ENCODE measurements at places on chromosomes 5 and 9.

- no peak for DNase-seq
Observed at GRCh38 chr5:159053216-159053615, 46.5 kb downstream of the EBF1 start.

- no peak for DNase-seq
Observed at GRCh38 chr5:128836571-128836970, 128.7 kb upstream of the SLC27A6 start.

DNA sequence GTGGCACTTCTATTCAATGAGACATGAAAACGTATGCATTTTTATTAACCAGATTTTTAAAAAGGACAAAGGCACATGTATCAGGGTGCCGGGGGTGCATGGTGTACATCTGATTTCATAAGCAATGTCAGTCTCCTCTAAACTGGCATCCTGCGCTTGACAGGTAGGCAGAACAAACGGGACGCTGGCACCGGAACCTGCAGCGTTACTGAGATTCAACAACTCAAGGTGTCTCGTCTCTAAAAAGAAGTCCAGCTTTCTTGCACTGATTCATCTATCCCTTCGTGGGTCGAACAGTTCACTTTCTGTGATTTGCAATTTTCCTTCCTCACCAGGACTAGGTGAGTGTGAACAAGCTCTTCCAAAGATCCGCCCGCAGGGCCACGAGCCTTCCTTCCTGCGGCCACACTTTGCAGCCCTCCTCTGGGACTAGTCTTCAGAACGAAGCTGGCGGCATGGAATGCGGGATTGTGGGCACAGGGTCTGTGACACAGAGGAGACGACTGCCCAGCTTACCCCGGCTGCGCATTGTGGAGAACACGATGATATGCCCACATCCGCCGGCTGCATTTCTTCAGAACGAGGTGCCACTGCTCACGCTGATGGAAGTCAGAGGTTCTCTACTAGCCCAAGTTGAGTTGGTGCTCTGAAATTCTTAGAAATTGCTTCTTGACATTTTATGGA is 7.2 kb downstream of the SLC6A3 start:
- no peak for DNase-seq

- DNase-seq = no peak
Observed at GRCh38 chr9:18668944-18669343, 195.0 kb downstream of the ADAMTSL1 start.

DNA sequence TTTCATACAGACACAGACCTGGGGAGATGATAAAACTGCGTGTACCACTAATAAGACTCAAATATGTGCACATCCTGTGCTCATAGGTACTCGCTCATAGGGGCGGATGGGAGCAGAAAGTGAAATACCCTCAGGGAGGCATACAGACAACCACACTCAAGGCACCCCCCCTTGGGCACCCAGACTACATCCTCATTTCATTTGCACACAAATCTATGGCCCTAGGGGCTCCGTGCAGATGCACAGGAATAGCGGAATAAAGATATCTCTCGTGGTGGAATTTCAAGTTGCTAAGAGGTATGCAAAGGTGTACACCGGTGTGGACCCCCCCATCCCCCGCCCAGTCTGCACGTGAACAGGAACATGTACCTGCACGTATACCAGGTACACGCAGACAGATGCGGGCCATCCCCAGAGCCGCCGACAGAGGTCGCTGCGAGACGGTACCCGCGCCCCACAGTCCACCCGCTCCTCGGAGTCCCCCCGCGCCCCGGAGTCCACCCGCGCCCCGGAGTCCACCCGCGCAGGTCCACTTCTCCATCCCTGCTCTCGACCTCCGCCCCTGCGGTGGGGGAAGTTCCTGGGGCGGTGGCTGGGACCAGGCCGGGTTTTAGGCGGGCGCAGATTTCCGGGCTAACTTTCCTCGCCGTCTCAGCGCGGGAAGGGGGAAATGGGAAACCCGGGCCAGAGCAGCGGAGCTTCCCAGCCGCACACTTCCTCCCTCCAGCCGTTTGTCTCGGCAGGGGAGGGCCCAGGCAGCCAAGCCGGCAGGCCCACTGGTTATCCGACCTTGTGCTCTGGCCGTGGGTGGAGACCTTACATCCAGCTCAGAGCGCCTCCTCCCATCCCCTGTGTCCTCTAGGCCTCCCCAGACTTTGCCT is 1.0 kb upstream of the IL12B start:
- no peak for DNase-seq

DNA sequence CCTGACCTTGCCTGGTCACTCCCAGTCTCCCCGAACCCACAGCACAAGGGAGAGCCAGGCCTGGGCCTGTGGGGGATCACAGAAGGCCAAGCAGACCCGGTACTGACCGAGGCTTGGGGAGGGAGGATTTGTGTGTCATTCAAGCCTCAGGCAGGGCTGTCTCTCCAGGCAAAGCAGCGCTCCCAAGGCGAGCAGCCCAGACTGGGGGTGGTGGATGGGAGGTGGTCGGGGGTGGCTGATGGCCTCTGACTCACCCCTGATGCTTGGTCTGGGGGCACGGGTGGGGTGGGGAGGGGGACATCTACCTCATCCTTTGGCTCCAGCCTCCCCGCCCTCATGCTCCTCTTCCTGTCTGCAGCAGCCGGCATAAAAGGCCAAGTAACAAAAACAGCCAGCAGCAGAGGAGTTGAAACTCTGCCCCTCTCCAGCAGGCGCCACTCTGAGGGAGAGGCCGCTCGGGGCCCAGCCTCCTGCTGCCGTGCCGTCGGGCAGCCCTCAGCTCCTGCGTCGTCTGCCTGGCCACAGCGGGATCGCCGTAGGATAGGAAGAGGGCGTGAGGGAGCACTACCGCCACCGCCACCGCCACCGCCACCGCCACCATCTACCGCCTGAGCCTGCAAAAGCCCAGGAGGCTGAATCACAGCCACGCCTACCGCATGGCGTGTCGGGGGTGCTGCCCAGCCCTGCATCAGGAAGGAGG is 166.0 kb downstream of the OLFM1 start:
- DNase-seq = no peak

DNA sequence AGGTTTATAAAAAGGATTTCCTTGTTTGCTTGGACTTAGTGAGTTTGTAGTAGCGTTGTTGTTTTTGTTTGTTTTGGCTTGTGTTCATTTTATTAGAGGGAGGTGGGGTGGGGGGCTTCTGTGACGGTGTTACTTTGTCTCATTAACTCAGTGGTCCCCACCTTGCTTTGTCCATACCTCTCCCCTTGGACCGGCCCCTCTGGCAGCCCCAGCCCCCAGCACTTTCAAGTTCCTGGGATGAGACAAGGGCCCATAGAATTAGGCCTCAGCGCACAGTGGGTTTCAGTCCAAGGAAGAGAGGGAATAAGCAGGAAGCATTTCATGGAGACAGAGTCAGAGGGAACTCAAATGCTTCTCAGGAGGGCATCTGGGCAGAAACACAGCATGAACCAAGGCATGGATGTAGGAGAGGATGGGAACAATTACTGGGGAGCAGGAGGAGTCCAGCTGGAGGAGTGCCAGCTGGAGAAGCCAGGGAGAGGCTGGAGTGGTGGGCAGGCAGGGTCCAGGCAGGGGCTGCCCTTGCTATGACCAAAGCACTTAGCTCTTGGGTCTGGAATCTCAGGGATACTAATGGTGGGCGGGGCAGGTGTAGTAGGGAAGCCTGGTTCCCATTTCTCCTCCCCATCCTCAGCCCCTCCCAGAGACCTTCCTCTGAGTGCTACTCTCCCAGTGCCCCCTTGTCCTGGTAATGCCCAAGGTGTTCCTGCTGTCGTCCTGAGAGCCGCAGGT is 23.5 kb upstream of the ENHO start:
- no peak for DNase-seq

GRCh38 chr9:120724757-120725400 is 10.6 kb upstream of the MEGF9 start:
- DNase-seq = no peak

DNA sequence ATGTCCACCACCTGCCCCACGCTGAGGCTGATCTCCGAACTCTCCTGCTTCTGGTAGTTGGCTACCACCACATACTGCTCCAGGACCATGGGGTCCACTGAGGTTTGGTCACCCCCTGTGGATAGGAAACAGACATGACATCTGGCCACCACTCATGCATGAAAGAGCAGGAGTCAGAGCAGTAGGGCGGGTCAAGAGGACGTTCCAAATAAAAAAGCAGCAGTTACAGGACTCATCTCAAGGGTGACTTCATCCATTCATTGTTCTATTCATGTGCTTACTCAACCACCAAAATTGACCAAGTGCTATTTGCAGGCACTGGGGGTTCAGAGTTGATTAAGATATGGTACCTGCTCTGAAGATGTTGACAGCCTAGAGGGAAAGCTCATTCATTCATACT is 79.2 kb upstream of the UBTD2 start:
- no peak for DNase-seq

DNA sequence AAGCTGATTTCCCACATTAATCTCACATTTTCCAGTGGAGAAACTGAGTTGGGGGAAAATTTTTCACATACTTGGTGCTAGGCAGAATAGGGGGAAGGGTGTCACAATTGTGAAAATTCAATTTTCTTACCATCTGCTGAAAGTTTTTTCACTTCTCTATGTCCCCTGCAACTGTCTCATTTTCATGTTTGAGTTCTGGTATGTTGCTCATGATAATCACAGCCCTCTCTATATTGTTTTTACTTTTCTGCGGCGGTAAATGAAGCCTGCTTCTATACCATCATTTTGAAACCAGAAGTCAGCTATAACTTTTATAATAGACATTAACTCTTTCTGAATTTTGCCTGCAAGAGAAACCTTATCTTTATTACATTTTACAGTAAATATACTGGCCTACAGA is 1664.5 kb downstream of the EFNA5 start:
- no peak for DNase-seq

- DNase-seq = no peak
Observed at GRCh38 chr9:117088140-117088539, 326.7 kb downstream of the ASTN2 start.

DNA sequence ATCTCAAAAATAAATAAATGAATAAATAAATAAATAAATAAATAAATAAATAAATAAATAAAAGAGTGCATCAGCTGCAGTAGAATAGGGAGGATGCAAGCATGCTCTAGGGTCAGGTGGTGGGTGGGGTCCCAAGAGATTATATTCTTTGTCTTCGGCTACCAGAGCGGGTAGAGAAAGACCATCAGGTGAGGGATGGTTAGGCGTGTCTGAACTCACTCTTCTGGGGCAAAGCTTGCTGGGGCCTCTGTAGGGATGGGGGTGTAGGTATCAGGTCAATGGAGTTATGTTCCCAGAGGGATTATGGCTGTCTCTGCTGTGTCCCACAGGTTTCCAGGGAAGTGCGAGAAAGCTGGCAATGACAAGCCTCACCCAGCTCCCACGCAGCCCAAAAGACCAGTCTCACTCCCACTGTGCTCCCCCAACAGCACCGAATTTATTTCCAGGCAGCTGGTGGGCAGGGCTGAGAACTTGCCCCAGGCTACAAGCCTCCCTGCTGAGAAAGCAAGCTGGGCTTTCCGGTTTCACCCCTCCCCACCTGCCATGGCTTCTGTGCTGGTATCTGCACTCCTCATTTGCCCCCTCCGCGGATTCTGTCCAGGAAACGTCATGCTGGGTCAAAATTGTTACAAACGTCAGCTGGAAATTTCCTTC is 180.8 kb downstream of the LURAP1L start:
- DNase-seq = no peak

- no peak for DNase-seq
Observed at GRCh38 chr5:177553671-177554429, 513 bp downstream of the FAM193B start.

GRCh38 chr9:126528111-126528510 is 85.6 kb upstream of the LMX1B start:
- no peak for DNase-seq

DNA sequence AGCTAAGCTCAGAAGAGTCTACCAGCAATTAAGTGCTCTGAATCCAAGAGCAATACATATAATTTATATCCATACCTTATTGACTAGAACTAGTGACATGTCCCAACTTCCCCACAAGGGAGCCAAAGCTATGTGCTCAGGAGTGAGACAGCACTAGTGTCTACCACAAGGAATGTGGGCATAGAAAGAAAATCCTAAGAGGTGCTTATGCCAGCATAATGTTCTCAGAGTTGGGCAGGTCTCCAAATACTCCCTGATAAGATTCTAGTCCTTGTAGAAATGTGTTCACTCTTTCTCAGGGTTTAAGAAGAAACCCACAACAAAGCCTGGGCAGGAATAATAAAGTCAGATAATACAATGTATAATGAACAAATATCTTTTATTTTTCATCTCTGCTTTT is 275.1 kb downstream of the BRINP1 start:
- DNase-seq = no peak

- no peak for DNase-seq
Observed at GRCh38 chr9:136596630-136597031, 50.8 kb upstream of the NOTCH1 start.

DNA sequence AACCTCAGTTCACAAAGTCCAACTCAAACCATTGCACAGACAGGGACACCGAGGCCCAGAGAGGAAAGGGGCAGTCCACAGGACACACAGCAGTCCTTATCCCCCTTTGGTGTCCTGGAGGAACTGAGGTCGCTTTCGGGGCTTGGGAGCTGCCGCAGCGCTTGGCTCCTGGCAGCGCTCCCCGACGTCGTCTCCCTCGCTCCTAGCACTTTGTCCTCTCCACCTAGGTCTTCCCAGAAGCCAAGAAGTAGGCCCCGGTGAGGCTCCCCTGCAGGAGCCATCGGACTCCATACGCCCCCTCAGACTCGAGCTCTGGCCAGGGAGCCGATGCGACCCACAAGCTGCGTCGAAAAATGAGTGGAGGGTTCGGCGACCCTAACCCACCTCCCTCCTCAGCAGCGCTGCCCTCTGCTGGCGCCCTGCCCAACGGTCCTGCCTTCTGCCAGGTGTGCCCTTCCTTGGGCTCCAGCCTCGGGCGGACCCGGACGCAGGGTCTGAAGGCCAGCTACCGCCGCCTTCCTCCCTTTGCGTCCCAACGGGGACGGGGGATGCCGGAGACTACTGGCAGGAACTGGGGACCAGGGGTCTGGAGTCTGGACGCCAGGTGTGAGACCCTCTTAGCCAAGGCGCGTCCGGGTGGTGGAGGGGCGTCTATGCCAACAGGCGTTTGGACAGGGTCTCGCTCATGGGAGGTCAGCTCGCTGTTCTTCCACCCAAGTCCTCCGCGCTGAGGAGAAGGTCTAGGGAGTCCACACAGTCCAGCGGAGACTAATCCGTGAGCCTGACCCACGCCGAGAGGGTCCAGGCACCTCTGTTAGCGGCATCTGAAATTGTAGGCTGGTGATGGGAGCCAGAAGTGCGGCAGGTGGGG is 2.1 kb upstream of the PRDM12 start:
- DNase-seq = no peak

- no peak for DNase-seq
Observed at GRCh38 chr9:16414451-16414850, 456.0 kb downstream of the BNC2 start.

GRCh38 chr5:448061-448765 is 5.2 kb downstream of the EXOC3 start:
- no peak for DNase-seq

DNA sequence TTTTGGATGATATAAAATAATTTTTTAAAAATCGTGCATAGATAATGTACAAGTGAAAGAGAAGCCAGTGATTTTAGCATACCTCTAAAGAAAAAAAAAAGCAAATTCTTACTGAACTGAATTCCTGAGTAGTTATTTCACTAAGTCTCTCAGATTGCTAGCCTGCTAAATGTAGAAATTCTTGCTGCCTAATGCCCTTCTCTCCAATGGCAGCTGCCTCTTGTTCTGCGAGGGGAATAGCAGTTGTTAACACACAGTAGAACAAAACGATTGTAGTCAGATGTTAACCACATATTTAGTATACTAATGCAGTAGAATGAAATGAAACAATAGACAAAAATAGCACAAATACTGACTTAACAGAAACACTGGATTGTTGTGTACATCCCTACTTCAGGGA is 26.8 kb downstream of the SMAD5 start:
- DNase-seq = peak; percentile 29

Data from fibroblast of skin of left biceps (primary cell).